ENCODE measurements at places on chromosomes 13 and 19. TPM values are rescaled to one million over a fixed set of nuclear protein-coding genes. Genes with fewer than 3 reads are reported as not detected.

GRCh38 chr19:46759817-46760333 is 13.6 kb upstream of the STRN4 start:
- no peak overlapping the region for H3K27ac ChIP-seq
- DNase-seq = no peak
- peaks cover 3% of the 10 kb centered on the region for H3K4me1 ChIP-seq
- no peaks in the 10 kb centered on the region for H3K27me3 ChIP-seq
- H3K36me3 ChIP-seq = peaks cover 5% of the 10 kb centered on the region
- H3K4me3 ChIP-seq = no peak overlapping the region

DNA sequence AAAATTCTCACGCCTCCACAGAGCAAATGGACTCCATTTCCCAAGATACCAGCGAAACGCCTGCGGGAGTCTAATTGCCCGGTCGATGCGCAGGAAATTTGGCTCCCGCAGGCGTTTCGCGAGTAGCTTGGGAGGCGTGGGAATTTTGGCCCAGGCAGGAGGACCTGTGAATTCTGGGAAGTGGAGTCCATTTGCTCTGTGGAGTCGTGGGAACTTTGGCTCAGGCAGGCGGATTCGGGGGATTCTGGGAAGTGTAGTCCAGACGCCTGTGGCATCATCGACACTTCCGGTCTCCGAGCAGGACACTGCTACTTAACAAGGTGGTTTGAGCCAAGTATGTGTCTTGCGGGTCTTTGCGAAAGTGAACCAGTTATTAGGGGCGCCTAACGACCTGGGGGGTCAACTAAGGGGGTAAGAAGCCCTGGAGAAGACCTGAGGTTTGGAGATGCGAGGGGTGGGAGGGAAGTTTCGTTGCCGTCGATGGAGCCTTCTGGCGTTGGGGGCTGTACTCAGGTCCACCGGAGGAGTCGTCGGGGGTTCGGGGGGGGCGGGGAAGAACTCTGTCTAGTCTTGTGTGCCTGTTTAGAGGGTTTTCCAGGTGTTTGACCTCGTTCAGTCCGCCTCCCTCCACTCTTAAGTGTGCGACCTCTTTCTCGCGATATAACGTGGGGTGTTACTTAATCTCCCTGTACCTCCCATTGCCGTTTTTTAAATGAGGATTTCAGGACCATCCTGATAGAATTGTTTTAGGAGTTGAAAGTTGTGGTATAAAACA is at the start of gene ZNF155:
Gene ZNF155, plus strand, starts transcription at position 277 of the 775 bp plus-strand sequence. CDS start 4,356 bp downstream, outside the sequence.
- DNase-seq = peak; percentile 91
- peaks cover 26% of the 10 kb centered on the region for H3K36me3 ChIP-seq
- peak within 1 kb of the TSS; percentile 93 for H3K27ac ChIP-seq

DNA sequence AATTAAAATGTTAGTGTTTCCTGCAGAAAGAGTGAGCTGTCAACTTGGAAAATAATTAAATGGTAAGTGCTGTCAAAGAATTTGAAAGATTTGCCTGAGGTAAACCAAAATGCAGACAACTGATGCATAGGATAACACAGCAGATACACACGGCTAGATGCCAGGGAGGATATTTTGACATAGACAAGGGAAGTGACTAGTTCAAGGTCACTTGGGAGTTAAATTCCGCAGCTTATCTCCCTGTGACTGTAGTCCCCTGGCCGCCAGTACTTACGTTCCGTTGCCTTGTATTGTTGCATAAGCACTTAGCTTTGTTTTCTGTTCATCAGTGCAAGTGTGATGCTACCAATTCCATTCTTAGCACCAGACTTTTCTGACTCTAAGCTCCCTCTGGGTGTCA is 247.3 kb upstream of the MAB21L1 start:
- H3K4me3 ChIP-seq = no peak overlapping the region
- peaks cover 7% of the 10 kb centered on the region for H3K27me3 ChIP-seq
- DNase-seq = no peak
- no peaks in the 10 kb centered on the region for H3K36me3 ChIP-seq

GRCh38 chr13:62321139-62321538 is 905.5 kb upstream of the PCDH20 start:
- H3K27me3 ChIP-seq = no peaks in the 10 kb centered on the region
- H3K36me3 ChIP-seq = no peaks in the 10 kb centered on the region
- DNase-seq = no peak
- H3K27ac ChIP-seq = no peak overlapping the region
- H3K4me3 ChIP-seq = no peak overlapping the region

GRCh38 chr19:29311191-29311790 is 98.3 kb upstream of the UQCRFS1 start:
- no peaks in the 10 kb centered on the region for H3K4me1 ChIP-seq
- DNase-seq = no peak
- H3K4me3 ChIP-seq = no peak overlapping the region
- H3K36me3 ChIP-seq = no peaks in the 10 kb centered on the region
- H3K27ac ChIP-seq = no peak overlapping the region

Gene ATP4A
- not detected for total RNA-seq

Gene PLK5
- not detected for total RNA-seq

Gene ZNF667
- not detected for total RNA-seq
